ENCODE measurements at places on chromosomes 4 and X.

DNA sequence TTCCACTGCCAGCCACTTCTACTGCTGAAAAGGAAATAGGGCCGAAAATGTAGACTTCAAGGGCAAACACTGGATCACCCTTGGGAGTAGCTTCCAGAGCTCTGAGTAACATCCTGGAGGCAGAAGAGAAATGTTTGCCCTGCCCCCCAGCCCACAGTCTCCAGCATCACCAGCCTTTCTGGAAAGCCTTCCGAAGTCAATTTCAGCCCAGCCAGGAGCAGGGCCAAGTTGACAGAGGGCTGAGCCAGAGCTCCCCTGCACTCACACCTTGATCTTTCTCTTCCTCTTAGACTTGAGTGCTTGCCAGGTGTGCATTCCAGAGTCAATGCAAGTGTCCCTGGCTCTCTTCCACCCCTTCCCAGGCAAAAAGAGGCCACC lies 35.2 kb downstream of the SLC25A5 start:
- no peak for DNase-seq

- DNase-seq: no peak
These were observed 3.8 kb downstream of the TMEM165 start for GRCh38 chr4:55399581-55399980.

DNA sequence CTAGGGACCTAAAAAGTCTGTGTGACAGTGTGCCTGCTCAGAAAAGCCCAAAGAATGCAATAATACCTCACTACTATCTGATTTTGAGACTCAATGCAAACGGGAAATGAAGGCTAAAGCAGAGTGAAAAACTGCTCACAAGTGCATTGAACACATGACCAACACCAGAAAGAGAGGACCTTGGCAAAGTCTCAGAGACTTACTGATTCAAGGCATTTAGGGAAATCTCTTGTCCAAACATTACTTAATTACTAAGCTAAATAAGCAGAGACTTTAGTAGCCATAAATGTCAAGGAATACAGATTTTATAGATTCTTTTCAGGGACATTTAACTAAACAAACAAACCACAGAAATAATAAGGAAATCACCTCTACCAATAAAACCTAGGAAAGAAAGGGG lies 916.0 kb downstream of the FSTL5 start:
- DNase-seq: no peak

GRCh38 chr4:93232883-93233282 lies 595.7 kb upstream of the ATOH1 start:
- no peak for DNase-seq

DNA sequence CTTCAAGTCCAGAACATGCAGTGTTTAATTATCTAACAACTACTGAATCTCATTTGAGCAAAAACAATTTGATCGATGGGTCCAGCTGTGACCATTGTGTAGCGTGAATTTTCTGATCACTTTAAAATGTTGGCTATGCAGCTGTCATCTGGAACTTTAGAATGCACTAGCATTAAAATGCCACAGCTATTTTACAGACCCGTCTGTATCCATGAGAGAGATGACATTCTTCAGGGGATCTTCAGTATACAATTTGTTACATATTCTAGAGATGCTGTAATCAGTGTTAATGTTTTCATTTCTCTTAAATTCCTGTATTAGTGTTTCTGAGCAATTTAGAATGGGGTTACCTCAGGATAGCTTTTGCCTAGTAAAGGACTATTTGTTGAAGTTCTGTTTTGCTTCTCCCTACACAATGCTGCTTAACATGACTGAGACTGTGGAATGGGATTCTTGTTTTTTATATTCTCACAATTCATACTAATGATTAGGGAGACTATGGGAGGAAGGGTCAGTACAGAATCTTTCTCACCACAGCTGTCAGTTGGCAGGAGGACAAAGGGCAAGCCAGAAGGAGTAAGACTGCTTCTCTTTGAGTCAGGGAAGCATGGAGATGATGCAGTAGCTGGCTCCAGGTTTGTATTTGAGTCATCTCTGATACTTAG lies 13.2 kb upstream of the CTSO start:
- no peak for DNase-seq

- no peak for DNase-seq
These were observed 15.6 kb upstream of the SULT1E1 start for GRCh38 chr4:69875576-69875975.

- no peak for DNase-seq
These were observed 102.3 kb upstream of the KLHL13 start for GRCh38 chrX:118218940-118219339.

DNA sequence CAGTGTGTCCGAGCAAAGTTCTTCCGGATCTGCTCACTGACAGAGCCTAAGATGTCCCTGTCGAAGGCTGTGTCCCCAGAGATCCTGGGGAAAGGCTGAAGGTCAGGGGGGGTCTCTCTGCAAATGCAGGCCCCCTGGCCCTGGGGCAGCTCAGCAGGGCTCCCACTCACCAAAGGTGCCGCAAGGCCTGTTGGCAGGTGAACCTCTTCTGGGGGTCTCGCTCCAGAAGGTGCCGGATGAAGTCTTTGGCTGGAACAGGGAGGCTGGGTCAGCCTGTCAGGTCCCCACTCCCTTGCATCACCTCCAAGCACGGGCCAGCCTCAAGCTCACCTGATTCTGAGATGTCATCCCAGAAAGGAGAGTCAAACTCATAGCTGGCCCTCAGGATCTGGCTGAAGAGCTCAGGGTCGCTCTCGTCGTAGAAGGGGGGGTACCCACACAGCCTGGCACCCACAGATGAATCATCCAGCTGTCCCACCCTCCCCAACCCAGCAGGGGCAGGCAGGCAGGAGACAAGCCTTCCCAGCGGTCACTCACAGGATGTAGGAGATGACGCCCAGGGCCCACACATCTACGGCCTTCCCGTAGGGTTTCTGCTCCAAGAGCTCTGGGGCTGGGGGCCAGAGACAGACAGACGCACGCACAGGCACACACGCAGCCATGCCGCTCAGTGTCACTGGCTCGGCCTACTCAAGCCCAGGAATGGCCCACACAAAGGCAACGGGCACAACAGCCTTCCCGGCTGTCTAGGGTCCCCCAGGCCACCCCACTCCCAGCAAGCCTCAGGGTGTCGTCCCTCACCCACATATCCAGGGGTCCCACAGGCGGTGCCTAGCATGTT lies 2.6 kb downstream of the PNCK start:
- no peak for DNase-seq

DNA sequence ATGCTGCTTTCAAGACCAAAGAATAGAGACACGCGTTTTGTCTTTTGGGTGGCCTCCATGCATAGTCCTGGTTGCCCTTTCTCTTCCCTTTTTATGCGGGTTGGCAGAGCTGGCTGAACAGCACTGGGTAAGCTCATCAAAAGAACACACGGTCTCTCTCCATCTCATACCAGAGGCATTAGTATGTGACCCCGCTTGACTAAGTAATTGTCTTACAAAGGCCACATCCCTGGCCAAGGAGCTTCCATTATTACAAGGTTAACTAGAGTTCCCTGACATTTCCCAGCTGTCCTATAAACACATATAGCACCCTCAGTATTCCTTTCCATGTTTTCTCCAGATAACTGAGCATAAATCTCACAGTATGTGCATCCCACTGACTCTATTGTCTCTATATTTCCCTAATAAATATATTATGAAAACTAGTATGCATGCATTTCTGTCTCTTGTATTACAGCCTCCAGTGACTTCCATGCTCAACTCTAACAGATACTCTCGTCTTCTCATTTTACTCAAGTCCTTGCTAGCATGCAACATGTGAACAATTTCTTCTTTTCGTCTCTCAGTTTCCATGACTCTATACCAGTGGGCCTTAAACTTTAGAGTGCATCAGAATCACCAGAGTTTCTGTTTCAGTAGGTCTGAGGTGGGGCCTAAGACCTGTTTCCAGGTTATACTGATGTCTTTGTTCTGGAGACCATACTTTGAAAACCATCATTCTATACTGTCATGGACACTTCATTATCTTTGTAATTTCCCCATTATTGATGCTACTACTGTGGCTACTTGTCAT lies 247.7 kb upstream of the ARSJ start:
- DNase-seq: no peak

GRCh38 chr4:75881476-75881875 lies 20.8 kb downstream of the PPEF2 start:
- no peak for DNase-seq

GRCh38 chrX:50721764-50722521 lies 92.1 kb downstream of the SHROOM4 start:
- DNase-seq: no peak

GRCh38 chr4:17356926-17357325 lies 155.0 kb downstream of the QDPR start:
- no peak for DNase-seq

DNA sequence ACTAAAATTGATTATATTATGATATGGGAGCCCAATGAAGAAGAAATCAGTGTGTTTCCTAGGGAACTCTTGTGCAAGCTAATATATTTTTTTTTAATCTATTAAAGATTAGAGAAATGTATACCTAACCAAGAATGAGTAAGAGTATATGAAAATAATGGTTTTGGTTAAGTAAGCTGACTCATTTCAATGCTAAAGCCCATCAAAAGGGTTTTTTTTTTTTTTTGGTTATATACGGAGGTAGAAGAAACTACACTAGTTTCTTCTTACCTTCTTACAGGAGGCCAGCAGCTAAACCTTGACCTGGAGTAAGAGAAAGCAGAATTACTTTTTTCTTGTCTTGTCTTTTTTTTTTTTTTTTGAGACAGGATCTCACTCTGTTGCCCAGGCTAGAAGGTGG lies 27.5 kb downstream of the RUFY3 start:
- no peak for DNase-seq

- no peak for DNase-seq
These were observed 126.7 kb downstream of the RBM47 start for GRCh38 chr4:40502934-40503333.

- DNase-seq: no peak
These were observed 476.3 kb downstream of the CCSER1 start for GRCh38 chr4:90603540-90603939.

- DNase-seq: no peak
These were observed 18.6 kb downstream of the FGFRL1 start for GRCh38 chr4:1030031-1030430.

- no peak for DNase-seq
These were observed 385.3 kb downstream of the ARHGAP24 start for GRCh38 chr4:85860066-85860740.

GRCh38 chr4:119039779-119040178 lies 95.9 kb upstream of the MYOZ2 start:
- no peak for DNase-seq

- no peak for DNase-seq
These were observed 73.8 kb upstream of the MAP3K15 start for GRCh38 chrX:19589105-19589504.

- DNase-seq: no peak
These were observed 2.2 kb downstream of the WFS1 start for GRCh38 chr4:6271701-6272465.

GRCh38 chr4:96154676-96155075 lies 314.8 kb downstream of the PDHA2 start:
- DNase-seq: no peak

DNA sequence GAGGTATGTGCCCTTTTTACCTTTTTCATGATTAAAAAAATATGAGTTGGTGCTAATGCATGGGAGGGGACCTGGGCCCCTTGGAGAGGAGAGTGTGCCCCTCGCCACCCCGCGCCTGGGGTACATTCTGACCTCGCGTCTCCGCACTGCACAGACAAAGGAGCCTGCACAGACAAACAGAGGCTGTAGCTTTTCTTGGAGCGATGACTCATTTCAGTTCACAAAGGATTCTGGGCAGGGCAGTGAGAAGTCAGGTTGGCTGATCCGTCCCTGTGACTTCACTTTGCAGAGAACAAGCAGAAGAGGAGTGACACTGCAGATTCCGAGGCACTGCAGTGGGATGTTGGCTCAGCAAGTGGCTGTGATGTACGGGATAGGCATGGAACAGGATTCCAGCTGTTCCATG lies 82.9 kb downstream of the STOX2 start:
- DNase-seq: peak; percentile 54

DNA sequence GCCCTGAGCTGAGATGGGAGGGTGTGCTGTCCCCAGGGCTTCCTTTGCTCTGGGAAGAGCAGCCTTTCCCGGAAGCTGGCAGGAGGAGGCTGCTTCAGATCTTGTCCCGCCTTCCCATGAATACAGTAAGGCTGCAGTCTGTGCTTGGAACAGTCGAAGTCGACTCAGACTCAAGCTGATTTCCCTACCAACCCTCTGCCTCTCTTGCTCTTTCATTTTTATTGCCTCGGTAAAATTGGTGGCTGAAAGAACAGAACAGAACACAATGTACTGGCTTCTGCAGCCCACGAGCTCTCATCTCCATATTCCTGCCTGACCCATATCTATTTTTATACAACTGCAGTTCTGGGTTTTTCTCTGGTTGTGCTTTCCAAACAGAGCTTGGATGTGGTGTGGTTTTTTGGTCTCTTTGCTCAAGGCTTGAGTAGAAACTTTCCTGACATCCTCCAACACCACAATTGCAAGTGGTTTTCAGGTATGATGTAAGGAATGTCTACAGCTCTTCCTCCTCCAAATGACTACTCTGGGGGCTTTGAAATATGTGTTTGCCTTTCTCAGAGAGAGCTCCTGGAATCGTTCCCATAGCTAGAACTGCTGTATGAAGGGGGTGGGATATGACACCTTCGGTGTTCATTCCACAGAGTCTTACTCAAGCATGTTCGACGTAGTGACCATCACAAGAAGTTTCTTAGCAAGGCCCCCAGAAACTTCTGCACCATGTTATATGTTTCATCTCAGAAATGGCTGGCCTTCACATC lies 61.3 kb downstream of the ENPP6 start:
- DNase-seq: no peak

DNA sequence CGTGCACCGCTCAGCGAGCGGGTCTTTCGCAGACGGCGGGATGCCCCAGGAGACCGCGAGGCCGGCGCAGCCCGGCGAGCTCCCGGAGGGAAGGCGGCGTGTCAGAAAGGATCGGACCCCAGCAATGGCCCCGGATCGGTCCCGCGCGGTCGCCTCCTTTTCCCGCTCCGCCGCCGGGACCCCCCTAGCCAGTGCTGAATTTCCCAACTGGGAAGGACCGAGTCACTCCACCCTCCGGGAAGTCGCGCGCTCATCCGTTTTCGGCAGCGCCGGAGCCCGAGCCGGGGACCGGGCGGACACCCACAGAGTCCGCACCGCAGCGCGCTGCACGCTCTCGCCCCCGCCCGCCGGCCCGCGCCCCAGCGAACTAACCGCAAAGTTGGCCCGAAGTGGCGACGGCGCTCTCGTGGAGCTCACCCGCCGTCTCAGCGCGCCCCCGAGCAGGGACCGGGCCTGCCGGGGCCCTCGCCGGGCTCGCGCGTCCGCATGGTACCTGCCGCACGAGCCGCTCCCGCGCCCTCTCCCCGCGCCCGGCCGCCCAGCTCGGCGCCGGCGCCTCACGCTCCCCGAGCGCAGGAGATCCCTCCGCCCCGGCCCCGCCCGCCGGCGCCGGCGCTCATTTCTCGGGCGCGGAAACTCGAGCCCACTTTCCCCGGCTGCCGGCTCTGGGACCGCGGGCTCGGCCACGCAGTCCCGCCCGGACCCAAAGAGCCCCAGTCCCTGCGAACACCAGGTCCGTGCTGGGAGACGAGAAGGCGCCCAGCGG lies at the start of gene FAT1:
FAT1 (minus strand) TSS at position 565 of the 766 bp plus-strand sequence. CDS start 14,029 bp downstream, outside the sequence.
- DNase-seq: peak; percentile 85

- no peak for DNase-seq
These were observed 205.4 kb downstream of the SHROOM3 start for GRCh38 chr4:76640353-76640910.
